NB4 (cell line): ENCODE measurements at places on chromosomes 5 and 9.

- DNase-seq, result peak; percentile 62
Observed at GRCh38 chr9:129860653-129861446, 25.6 kb downstream of the USP20 start.

GRCh38 chr5:172395483-172395882 lies 58.8 kb downstream of the SH3PXD2B start:
- DNase-seq, result peak; percentile 43

DNA sequence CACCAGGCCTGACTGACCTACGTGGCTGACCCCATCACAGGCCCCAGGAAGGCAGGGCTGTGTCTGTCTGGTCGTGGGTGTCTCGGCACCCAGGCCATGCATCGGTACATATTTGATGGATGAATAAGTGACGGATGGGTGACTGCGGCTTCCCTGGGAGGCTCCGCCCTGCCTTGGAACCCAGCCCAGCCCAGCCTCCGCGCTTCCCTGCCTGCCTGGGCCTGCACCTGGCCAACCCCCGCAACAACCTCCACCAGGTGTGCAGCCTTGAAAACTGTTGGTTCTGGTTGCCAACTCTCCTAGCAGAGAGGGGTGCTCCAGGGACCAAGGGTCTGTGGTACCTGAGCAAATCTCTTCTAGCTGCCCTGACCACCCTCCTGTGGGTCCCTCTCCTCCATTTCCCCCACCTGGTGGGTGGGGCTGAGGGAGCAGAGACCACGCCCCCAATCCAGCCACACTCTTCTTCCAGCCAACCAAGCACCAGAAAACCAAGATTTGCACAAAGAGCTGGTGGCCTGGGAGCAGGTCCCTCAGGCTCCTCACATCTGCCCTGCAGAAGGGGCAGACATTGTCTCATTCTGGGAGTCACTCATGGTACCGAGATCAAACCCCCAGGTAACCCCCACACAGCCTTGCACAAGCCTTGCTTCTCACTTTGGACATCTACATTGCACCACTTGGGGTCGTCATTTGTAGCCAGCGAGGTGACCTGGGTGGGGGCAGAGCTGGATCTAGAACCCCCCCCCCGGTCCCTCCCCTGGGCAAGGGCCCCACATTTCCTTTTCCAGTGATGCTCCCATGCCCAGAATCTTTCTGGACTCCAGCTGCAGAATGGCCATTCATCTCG lies 100.6 kb upstream of the IER5L start:
- peak; percentile 5 for DNase-seq

GRCh38 chr9:125493881-125494652 lies 212.9 kb downstream of the MAPKAP1 start:
- no peak for DNase-seq

- DNase-seq, result no peak
Observed at GRCh38 chr9:134069480-134070399, 1.9 kb upstream of the BRD3 start.

- DNase-seq, result no peak
Observed at GRCh38 chr9:108074900-108075299, 585.3 kb upstream of the KLF4 start.

DNA sequence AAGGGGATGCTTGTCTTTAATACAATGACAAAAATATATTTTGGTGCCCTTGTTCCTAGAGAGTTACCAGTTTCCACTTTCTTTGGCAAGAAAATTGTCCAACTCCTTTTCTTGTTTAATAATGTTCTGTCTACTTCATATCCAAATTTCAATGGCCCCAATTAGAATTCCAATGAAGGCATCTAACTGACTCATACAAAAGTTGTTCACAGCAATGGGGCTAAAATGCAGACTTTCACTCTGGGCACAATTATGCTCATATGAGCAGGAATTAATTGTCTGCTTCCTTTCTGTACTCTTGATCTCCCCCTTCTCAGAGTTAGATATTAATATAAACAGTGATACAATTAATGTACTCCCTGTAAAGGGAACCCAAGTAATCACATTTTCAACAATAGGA lies 42.1 kb upstream of the ZNF622 start:
- no peak for DNase-seq

- DNase-seq, result peak; percentile 46
Observed at GRCh38 chr9:127720031-127720864, 4.4 kb downstream of the TTC16 start.

DNA sequence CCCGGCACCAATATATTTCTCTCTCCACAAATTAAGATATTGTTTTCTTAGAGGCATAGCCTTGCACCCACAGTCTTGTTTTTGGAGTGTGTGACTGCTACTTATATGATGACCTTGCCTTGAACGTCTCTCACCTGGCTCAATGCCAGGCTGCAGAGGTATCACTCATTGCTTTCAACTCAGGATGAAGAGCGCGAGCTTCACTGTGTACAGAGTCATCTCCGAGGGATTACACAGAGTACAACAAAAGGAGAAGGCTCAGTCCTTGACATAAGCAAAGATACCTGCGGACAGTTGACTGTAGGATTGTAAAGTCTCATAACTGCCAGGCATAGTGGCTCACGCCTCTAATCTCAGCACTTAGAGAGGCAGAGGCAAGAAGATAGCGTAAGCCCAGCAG lies 53.8 kb downstream of the CD180 start:
- no peak for DNase-seq

DNA sequence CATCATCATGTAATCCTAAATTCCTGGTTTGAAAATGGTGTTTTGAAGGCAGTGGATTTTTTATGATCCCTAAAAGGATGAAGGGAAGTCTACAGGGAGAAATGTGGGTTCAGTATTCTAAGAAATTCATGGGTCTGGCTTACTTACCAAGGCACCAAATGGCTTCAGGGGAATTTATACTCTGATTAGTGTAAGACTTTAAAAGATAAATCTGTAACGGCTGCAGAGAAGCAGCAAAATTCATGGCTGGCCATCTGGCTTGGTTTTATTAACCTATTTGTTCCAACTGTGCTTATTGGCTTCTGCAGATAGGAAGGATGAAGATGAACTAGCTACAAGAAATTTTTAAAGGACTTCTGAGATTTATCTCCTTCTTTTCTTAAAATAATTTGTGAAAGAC lies 222.8 kb downstream of the TENT4A start:
- no peak for DNase-seq
